HCT116 (cell line): ENCODE measurements at places on chromosomes 5 and 9.

DNA sequence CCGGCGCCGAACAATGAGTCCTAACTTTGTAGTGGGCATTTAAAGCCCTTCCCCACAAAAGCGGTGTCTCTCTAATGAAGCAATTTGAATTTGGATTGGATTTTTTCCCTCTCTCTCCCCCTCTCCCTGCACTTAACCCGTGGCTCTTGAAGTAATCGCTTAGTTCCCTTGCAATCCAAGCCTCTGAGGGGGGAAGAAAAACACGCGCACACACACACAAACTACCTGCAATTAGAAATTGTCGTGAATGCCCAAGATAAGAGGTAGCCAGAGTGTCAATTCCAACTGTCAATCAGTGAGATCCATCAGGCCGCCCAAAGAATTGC is 1.2 kb downstream of the LHX6 start:
- DNase-seq = no peak

DNA sequence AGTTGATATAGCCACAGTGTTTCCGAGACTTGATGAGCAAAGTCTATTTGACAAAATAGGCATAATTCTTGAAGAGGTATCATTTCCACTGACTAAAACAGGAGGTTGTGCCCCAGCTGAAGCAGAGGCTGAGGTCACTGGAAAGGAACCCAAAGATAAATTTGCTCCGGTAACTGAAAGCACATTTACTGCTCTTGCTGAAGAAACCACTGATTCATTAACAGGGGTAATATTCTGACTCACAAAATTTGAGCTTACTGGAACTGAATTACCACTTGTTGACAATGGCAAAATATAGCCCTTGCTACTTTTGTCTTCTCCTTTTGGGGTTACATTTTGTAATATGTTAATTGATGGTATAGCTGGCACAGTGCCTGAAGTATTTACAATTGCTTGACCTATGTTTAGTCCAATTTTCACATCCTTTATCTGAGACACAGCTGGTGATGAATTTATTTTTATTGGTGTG is 30.2 kb downstream of the MLANA start:
- DNase-seq = no peak

- no peak for DNase-seq
Observed at GRCh38 chr5:139696894-139697658, 48.9 kb downstream of the CXXC5 start.

DNA sequence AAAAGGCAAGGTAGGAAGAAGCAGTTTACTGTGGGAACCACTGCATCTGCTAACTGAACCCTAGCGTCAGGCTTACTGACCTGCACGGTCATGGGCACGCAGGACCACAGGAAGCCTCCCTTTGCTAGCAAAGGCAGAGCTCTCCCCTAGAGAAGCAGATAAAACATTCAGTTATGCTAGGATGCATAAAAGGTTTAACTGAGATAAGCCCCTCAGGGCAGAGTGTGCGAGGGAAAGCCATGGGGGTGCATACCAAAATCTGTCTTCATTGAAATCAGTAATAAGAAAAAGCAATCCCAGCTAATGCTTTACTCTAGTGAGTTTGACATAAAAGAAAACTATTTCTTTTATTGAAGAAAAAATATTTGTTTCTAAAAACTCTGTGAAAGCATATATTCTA is 2403.7 kb upstream of the C9orf72 start:
- no peak for DNase-seq

DNA sequence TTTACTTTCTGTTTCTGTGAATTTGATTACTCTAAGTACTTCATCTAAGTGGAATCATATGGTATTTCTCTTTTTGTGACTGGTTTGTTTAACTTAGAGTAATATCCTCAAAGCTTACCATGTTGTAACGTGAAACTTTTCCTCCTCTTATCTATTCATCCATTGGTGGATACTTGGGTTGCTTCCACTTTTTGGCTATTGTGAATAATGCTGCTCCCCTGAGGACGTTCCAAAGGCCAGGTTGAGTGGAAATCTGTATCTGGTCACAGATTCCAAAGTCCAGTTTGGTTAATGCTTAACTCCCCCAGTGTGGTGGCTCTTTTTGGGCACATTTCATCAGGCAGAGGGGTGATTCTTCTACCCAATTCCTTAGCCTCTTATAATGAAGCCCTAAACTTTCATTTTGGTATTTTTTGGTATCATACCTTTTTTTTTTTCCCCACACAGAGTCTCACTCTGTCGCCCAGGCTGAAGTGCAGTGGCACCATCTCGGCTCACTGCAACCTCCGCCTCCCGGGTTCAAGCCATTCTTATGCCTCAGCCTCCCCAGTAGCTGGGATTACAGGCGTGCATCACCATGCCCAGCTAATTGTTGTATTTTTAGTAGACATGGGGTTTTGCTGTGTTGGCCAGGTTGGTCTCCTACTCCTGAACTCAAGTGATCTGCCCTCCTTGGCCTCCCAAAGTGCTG is 65.4 kb downstream of the CMYA5 start:
- DNase-seq = no peak

- no peak for DNase-seq
Observed at GRCh38 chr9:117772960-117773359, 68.8 kb downstream of the TLR4 start.

- no peak for DNase-seq
Observed at GRCh38 chr9:90555351-90556057, 87.1 kb downstream of the DIRAS2 start.

DNA sequence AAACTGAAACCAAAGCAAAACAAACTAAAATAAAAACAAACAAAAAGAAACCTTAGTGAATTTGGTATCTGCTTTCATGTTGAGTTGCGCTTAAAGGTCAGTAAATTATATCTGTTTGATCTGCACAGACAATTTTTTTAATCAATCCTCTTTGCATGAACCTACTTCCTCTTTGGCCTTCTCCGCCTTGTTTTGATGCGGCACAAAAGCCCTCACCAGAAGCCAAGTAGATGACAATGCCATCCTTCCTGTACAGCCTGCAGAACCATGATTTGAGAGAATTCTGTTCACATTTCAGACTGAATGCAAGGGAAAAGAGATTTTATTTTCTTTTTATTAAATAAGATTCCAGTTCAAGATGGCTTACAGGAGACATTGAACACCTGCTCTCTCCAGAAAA is 473.6 kb upstream of the FTMT start:
- DNase-seq = no peak

DNA sequence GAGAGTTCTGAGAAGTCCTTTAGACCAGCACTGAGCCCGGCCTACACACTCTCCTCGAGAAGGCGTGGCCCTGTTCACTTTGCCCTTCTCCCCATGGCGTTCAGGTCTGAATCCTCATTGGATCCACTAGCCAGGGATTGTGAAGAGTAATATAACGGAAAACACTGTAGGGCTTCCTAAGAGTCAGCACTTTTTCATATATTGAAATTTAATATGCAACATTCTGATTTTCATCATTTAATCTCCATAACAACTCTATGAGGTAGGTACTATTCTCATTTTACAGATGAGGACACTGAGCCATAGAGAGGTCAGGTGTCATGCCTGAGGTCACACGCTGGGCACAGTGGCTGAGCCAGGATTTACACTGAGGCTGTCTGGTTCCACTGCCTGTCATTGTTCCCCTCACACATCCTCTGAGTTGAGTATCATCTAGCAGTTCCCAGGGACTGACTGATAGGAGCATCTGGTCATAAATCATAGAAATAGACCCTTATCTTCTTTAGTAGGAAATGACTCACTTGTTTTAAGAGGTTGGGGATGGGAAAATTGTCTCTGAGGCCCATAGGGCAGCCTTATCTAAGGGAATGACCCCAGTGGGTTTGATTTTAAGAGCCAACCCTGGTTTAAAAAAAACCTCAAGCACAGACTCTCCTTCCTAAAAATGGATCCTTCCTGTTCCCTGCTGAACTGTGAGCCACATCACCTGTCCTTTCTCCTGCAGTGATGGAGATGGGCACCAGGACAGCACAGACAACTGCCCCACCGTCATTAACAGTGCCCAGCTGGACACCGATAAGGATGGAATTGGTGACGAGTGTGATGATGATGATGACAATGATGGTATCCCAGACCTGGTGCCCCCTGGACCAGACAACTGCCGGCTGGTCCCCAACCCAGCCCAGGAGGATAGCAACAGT is 41.2 kb downstream of the THBS4 start:
- no peak for DNase-seq

DNA sequence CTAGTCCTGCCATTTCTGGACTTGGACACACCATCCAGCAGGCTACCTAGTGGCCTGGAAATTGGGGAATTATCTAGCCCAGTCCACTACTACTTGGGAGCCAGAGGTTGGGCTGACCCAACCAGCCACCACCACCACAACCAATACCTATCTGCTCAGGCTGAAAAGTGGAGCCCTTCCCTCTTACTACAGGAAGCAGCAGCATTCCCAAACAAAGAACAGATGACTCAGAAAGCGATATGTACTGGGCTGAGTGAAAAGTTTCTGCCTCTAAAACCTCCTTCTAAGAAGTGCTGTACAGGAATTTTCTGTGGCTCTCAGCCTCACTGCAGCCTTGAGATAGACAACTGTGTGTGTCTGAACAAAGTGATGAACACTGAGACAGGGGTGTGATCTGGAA is 279.4 kb downstream of the CDH10 start:
- DNase-seq = no peak

GRCh38 chr9:29213417-29214153 is 1640.3 kb upstream of the C9orf72 start:
- DNase-seq = no peak

DNA sequence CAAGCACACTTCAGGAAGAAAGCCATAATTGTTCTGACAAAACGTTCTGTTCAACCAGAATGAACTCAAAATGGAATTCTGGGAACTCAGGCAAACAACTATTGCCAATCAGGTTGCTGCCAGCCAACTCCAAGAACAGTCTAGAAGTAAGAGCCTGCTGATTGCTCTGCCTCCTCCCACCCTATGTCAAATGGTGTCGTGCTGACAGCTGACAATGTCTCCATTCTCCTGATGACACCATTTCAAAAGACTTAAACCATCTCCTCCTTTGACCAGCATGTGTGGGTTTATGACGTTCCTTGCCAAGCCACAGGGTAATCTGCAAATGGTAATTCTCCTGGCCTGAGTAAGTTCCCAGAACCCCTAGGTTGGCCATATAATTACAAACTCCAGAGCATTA is 21.9 kb upstream of the PLIN2 start:
- no peak for DNase-seq

DNA sequence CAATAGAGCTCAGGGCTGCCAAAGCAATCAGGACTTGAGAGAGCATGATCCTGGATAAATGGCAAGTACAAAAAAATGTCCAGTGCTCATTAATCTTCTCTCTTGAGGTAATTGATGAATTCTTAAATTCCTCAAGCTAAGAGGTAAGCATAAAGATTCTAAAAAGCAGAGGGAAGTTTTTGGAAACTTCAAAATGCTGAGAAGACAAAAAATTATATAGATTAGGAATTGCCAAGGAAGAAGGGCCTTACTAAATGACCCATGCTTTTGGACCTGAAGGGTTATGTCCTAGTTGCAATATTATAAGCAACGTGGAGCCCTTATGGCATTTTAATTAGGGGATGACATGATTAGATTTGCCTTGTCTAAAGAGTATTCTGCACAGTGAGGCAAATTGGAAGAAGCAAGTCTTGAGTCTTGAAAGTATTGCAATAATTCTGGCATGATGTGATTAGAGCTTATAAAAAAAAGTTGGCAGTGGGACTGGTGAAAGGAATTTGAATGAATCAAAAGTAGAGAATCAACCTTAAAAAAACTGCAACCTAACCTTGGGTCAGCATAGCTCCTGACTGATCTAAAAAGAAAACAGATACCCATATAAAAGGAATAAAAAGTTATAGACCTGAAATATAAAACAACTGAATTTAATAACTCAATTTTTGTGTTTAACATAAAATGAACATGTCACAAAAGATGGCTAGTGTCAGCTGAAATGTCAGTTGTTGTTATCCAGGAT is 323.8 kb upstream of the ARRDC3 start:
- DNase-seq = no peak

GRCh38 chr5:157888814-157889532 is 30.0 kb upstream of the CLINT1 start:
- no peak for DNase-seq

DNA sequence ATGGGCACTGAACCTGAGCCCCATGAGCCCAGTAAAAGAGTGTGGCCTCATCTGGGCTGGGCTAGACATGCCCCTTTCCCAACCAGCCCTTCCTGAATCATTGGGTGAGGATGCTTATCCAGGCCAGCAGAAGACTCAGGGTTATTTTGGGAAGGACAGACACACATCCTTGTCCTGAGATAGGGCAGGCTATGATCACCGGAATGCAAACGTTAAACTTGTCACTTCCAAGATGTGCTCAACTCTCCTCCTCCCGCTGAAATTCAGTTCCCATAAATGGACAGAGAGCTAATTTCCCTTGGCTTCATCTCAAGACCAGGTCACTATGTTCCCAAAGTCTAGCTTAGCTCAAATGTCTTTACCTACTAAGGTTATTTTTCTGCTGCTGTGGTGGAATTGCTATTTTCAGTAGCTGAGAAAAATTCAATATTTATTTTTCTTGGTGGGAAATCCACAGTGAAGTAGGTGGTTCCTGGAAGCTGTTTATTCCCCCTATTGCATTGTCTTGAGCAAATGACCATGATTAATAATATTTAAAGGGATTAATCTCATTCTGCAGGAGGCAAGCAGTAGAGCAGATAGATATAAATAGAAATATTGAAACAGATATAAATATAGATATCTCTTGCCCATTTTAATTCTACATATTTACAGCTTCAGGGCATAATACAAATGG is 70.0 kb downstream of the NXNL2 start:
- no peak for DNase-seq

DNA sequence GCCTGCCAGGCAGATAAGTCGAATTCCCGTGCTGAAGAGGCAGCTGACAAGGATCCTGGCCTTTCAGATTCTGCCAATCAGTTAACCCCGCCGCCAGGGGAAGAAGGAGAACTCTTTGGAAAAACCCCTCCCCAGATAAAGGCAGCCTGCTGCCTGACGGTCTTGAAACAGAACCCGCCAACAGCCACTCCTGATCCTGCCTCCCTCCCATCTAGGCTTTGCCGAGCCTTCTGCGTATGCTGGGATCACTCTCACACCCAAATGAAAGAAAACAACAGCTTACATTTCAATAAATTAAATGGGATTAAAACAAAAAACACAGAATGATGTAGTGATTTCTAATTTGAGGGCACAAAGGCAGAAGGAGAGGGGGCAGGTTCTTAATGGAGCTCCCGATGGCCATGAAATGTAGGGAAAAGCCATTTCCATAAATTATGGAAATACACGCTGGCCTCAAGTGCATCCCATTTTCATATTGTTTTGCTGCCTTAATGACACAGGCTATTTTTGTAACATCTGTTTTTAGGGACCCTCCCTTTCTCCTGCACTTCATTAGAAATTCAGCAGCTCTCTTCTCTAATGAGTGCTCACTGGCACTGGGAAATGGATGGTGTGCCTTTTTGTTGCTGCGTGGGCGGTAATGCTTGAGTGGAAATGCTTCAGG is 319.1 kb downstream of the MED10 start:
- no peak for DNase-seq
